ENCODE measurements at places on chromosomes 1 and 21.
A peak's percentile ranks its signal among the peaks of the same experiment; 100 is the strongest.

DNA sequence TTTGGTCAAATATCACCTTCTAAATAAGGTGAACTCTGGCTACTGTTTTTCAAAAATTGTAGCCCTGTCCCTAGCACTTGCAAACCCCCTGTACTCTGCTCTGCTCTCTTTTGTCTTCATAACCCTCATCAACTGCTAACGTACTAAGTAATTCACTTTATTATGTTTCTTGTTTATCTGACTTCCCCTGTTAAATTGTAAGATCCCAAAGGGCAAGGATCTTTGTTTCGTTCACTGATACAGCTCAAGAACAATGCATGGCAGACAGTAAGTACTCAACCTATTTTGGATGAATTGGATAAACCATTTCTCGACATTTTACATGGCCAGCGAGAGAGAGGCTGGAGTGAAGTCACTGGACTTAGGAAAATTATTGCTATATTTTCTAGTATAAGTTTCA lies 46.9 kb downstream of the ATP5PF start:
- DNase-seq, result no peak

DNA sequence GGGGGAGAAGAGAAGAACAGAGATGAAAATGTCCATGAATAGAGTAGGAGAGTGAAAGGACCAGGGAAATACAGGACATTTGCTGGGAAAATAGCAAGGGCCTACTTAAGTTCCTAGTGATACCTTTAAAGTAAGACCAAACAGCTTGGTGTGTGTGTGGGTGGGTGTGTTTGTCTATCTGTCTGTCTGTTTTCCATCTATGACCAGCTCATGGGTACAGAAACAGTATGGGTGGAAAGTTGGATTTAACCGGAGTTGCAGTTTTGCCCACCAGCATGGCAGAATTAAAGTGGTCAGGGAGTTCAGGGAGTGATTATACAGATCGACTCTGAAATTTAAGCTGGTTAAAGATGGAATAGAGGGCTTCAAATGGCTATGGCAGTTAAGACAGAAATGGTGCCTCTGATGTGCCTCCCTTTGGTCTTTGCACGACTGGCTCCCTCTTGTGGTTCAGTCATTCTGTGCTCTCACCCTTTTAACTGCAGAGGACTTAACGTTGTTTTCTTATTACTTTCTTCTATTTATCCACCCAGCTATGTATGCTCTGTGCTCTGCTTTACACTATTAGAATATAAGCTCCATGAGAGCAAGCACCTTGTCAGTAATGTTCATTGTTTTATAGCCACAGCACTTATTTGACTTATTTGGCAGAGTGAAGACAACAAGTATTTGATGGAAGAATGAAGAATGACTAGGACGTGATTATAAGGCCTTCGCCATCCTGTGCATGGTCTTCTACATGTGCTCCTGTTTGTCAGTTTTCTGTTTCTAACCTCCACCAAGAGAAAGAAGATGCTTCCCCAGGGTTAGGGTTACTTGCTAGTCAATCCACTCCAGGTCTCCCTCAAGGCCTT lies 72.7 kb upstream of the AK4 start:
- DNase-seq, result peak; percentile 44

- no peak for DNase-seq
Measured at GRCh38 chr1:156652131-156652991, 10.4 kb downstream of the BCAN start.

DNA sequence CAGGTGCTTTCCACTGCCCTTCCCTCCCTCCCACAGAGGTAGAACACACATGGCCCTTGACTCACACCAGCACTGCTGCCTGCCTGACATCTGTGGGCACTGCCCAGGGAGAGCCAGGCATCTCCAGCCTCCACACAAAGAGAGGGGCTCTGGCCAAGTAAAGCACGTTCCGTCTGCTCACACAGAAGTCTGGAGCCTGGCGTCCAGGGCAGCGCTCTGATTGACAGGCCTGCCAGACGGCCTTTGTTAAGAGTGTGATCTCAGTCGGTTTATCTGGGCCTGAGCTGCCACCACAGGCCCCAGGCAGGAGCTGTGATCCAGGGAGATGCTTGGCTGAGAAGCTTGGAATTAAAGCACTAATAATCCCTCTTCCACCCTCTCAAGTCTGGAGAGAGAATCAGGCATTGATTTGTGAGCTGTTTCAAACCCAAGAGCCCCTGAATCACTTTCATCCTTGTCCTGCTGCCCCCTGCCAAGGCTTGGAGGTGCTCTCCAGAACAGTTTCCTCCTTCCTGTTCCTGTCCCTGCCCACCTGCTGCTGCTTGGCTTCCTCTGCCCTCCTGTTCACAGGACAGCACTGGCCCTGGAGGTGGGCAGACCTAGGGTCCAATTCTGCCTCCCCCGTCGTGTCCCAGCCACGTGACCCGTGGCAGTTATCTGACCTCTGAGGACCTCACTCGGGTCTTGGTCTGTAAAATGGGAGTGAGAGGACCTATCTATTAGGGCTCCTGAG lies 3.7 kb downstream of the DMRTB1 start:
- DNase-seq, result no peak

All from NCI-H1105 (cell line).